SK-MEL-5 (cell line): ENCODE measurements at places on chromosomes 4 and X. TPM values are rescaled to one million over a fixed set of nuclear protein-coding genes. Genes with fewer than 3 reads are reported as not detected.
A peak's percentile ranks its signal among the peaks of the same experiment; 100 is the strongest.

DNA sequence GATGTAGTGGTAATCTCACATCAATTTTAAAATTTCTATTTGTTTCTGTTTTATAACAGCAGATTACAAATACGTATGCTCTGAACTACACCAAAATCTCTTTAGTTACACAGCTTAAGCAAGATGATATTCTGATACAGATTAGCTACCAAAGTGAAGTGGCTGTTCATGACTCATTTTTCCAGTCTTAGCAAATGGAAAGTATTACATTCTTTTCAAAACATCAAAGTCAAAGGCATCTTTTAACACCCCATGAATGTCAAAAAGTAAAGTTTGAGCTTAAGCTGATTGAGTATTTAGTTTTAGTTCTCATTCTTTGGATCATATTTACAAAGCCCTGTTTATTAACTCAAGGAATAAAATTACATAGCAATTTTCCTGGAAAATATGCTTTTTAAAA is 6.6 kb upstream of the HPGDS start:
- DNase-seq: no peak

GRCh38 chr4:38131371-38132091 is 171.3 kb downstream of the PTTG2 start:
- DNase-seq: no peak

GRCh38 chr4:40427128-40427527 is 92.0 kb downstream of the CHRNA9 start:
- DNase-seq: no peak

DNA sequence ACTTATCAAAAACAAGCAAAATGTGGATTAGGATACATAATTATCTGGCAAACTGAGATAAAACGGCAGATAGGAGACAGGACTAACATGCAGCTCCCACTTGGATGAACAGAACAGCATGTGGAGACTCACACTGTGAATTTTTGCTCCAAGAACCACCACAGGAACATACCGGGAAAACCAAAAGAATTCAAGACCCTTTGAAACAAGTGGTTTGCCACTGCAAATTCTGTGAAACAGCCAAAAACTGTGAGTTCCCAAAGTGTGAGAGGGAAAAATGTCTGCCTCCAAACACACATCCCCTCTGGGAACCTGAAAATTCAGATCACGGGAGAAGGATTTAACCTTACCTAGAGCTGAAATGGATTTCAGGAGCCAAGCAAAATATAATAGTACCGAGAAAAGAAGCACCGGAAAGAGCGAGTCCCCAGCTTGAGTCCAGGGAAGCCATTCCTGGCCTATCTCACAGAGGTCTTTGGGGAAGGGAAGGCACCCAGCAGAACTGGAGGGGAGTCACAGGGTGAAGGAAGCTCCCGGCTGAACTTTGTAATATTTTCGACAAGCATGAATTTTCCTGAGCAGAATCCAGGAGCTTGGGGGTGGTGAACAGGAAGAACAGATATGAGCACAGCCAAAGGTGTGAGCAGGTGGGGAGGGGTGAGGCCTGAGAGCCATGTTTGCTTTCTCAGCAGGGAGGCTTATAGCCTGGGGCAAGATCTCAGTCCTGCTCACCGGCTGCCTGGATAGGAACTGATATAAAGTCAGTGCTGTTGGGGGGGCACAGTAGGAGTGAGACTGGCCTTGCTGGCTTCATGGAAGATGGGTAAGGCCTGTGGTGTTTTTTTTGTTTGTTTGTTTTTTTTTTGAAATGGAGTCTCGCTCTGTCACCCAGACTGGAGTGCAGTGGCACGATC is 23.9 kb downstream of the MANBA start:
- no peak for DNase-seq

GRCh38 chr4:132332932-132333723 is 816.0 kb upstream of the PCDH10 start:
- peak; percentile 59 for DNase-seq

- no peak for DNase-seq
Observed at GRCh38 chrX:119003462-119003861, 29.0 kb downstream of the LONRF3 start.

DNA sequence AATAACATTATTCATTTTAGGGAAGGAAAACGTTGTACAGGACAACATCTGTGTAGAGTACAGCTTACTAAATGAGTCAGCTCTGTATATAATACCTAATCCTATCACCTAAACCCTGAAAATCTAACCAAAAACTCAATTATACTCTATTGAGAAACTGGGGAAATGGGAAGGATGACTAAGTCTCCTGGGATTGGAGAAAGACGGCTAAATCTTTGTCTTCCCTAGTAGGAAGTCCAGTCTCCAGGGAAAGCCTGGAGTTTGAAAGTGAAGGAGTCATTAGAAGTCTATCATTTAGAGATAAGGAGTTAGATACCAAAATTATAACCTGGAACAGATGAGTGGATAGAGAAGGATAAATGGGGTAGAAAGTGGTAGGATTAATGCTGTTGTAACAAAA is 286.5 kb downstream of the STK32B start:
- DNase-seq: no peak

Gene AKAP14
- not detected in 2 replicates for total RNA-seq

Gene RTL9
- total RNA-seq: 0.13 and 0.35 TPM in 2 replicates

Gene CCSER1
- total RNA-seq: 23.1 and 23.8 TPM in 2 replicates

Gene PLCXD1
- 4.8 and 5.8 TPM in 2 replicates for total RNA-seq

Gene EPHA5
- 6.0 and 8.7 TPM in 2 replicates for total RNA-seq
